ENCODE measurements at places on chromosomes 6 and 20. TPM values are rescaled to one million over a fixed set of nuclear protein-coding genes. Genes with fewer than 3 reads are reported as not detected.

Gene DEFB127
- not detected for total RNA-seq

Gene KIAA1755
- total RNA-seq, result 4.3 TPM

Gene WFDC10A
- not detected for total RNA-seq

DNA sequence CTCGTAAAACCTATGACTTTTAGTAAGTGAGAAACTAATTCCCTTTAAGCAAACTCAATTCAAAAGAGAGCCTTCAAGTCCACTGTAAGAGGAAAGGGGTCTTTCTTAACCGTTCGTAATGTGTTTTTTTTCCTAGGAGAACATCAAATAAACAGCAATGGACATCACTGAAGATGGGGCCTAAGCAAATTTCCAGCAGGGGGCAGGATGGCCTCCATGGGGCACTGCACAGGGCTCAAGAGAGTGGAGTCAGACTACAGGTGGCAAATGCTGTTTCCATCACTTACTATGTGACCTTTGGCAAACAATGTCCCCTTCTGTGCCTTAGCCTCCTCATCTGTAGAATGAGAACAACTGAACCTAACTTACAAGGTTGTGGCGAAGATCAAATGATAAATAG lies 88.7 kb downstream of the ARHGAP18 start:
- H3K36me3 ChIP-seq, result no peaks in the 10 kb centered on the region
- no peak overlapping the region for H3K4me3 ChIP-seq
- H3K4me1 ChIP-seq, result no peaks in the 10 kb centered on the region
- H3K27me3 ChIP-seq, result no peaks in the 10 kb centered on the region
- no peak overlapping the region for H3K27ac ChIP-seq

DNA sequence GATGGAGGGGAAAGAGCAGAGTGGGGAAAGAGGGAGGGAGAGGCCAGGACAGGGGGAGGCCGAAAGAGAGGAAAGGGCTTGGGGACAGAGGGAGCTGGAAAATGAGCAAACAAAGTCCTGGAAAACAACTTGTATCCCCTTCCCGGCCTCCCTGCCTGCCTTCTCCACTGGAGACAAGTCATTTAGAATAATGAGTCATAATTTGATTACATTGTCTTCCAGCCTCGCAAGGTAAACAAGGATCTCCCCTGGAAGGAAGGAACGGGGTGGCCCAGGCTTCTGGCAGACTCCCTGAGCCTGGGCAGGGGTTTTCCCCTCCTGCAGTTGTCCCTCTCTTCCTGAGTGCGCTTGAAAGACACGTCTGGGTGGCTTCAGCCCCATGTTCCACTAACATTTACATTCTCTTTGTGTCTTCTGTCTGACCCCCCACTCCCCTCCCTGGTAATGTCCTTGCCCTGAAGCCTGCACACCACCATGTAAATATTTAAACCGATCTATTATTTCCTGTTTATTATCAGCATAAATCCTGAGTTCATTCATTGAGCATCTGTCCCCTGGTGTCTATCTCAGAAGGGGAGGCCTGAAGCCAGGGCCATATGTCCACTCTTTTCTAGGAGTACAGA lies 12.1 kb upstream of the MRPS18A start:
- H3K27ac ChIP-seq, result peak overlapping the region; percentile 71
- DNase-seq, result no peak
- no peaks in the 10 kb centered on the region for H3K27me3 ChIP-seq
- H3K36me3 ChIP-seq, result no peaks in the 10 kb centered on the region

GRCh38 chr6:9789201-9789600 lies 625.7 kb downstream of the TFAP2A start:
- H3K36me3 ChIP-seq, result no peaks in the 10 kb centered on the region
- no peaks in the 10 kb centered on the region for H3K4me1 ChIP-seq
- no peak overlapping the region for H3K27ac ChIP-seq
- DNase-seq, result no peak
- no peak overlapping the region for H3K4me3 ChIP-seq

GRCh38 chr6:169397684-169398083 lies 144.0 kb upstream of the THBS2 start:
- no peak for DNase-seq
- no peak overlapping the region for H3K27ac ChIP-seq
- no peak overlapping the region for H3K4me3 ChIP-seq
- no peaks in the 10 kb centered on the region for H3K36me3 ChIP-seq

- no peaks in the 10 kb centered on the region for H3K36me3 ChIP-seq
- H3K27ac ChIP-seq, result no peak overlapping the region
- no peaks in the 10 kb centered on the region for H3K4me1 ChIP-seq
- no peak for DNase-seq
- no peaks in the 10 kb centered on the region for H3K27me3 ChIP-seq
Measured at GRCh38 chr6:127146932-127147331, 28.5 kb downstream of the RSPO3 start.

DNA sequence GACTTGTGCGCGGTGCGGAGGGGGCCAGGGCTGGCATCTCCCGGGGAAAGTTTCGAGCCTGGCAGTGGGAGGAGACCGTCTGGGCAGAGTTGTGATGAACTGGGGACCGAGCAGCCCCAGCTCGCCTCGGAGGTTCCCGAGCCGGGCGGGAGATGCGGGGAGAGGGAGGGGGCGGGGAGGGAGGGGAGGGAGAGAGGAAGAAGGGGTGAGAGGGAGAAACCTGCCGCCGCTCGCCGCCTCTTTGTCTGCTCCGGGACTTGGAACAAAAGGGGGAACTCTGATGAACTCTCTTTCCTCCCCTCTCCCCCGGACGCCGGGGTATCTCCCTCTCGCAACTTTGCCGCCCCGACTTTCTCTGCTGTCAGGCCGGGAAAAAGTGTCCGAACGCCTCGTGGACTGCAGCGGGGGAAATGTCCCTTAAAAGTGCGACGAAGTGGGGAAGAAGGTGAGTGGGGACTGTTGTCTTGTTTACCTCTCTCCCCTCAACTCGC lies 72.7 kb downstream of the SOX4 start:
- peak overlapping the region; percentile 86 for H3K27ac ChIP-seq
- H3K4me1 ChIP-seq, result no peaks in the 10 kb centered on the region
- peak; percentile 57 for DNase-seq

Gene NTSR1
- total RNA-seq, result under 0.01 TPM

- H3K4me1 ChIP-seq, result no peaks in the 10 kb centered on the region
- no peak overlapping the region for H3K4me3 ChIP-seq
- no peak overlapping the region for H3K27ac ChIP-seq
- no peaks in the 10 kb centered on the region for H3K36me3 ChIP-seq
- DNase-seq, result no peak
Measured at GRCh38 chr6:56962441-56962840, 7.5 kb downstream of the BEND6 start.

DNA sequence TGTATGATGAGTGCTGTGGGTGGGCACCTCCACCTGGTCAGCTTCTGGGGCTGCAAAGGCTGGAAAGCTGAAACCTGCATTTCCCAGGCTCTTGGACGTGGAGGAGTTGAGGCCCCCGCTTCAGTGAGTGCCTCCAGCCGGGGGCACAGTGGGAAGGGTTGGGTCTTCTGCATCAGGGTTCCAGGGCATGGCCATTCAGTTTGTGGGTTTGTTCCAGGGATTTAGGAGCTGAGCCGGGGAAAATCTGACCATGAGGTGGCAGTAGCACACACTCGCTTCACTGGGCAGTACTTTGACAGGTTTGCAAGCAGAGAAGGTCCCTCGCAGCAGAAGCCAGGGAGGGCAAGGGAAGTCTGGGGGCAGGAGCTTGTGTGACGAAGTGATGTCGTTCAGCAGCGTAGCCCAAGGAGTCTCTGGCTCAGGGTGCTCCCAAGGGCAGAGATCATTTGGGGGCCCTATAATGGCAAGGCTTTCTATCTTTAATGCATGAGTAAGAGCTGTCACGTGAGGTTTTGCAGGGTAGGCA lies 69.5 kb upstream of the SULF2 start:
- H3K4me1 ChIP-seq, result peaks cover 5% of the 10 kb centered on the region
- H3K36me3 ChIP-seq, result no peaks in the 10 kb centered on the region
- H3K27ac ChIP-seq, result no peak overlapping the region
- H3K27me3 ChIP-seq, result no peaks in the 10 kb centered on the region

DNA sequence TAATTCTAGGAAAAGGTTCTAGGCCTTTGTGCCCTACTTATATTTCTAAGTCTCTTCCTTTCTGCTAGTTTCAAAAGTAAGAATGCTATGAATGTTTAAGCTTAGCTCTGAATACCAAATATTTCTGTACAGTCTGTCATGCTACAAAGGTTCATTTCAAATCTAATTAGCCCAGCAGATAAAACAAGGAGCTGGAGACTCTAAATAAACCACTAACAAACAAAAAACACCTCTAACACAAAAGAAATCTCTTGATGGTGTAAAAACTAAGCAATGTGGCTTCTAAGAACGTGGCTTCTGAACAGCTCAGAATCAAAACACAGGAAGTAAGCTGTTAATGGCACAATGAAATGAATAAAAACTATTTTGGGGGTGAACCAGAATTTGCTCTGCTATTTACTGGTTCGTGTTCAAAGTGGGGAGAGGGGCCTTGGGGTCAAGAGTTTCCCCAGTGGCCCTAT lies 198.3 kb downstream of the BCAS1 start:
- H3K27ac ChIP-seq, result peak overlapping the region; percentile 21
- H3K4me3 ChIP-seq, result no peak overlapping the region
- H3K36me3 ChIP-seq, result no peaks in the 10 kb centered on the region

GRCh38 chr20:59028812-59029211 lies 3.3 kb downstream of the ATP5F1E start:
- H3K27ac ChIP-seq, result no peak overlapping the region
- no peaks in the 10 kb centered on the region for H3K36me3 ChIP-seq
- H3K4me3 ChIP-seq, result no peak overlapping the region
- H3K27me3 ChIP-seq, result no peaks in the 10 kb centered on the region

DNA sequence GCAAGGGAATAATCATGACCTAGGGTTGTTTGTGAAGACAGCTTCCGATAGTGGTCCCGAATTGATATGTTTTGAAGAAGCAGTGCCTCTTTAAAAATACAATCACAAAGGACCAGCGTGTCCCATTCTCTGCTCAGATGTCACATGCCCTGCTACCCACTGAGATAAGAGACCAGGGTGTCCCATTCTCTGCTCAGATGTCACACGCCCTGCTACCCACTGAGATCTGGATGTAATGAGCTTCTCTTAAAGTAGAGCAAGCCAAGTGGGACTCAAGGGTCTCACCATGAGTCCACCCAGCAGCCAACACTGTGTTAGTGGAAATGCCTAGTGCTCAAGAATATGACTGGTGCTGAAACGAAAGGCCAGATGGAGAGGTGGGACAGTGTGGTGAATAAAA lies 22.2 kb downstream of the RIN2 start:
- no peaks in the 10 kb centered on the region for H3K36me3 ChIP-seq
- H3K27me3 ChIP-seq, result no peaks in the 10 kb centered on the region
- H3K27ac ChIP-seq, result no peak overlapping the region
- no peak overlapping the region for H3K4me3 ChIP-seq

DNA sequence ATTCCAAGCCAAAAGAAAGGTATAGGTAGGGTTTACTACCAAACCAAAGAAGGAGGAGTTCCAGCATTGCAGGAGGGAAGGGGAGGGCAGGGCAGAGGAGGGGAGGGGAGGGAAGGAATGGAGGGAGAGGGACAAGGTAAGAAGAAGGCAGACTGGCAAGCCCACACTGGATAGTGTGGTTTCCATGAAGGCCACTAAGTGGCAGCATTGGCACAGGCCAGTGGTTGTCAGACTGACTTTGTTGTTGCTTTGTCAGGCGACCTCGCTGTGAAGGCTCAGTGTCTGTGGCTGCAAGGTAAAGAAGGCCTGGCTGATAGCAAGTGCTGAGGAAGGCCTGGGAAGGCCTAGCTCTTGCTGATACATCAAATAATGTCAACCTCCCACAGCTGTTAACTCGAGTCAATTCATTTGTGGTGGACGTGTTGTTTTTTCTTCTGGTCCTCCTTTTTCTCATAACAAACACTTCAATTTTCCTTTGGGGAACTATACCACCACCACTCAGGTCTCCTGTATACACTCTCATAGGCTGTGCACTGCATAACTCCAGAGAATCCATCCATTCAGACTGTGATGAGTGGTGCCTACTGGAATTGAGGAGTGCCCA lies 7.7 kb upstream of the ZNF334 start:
- no peak overlapping the region for H3K4me3 ChIP-seq
- no peaks in the 10 kb centered on the region for H3K27me3 ChIP-seq

DNA sequence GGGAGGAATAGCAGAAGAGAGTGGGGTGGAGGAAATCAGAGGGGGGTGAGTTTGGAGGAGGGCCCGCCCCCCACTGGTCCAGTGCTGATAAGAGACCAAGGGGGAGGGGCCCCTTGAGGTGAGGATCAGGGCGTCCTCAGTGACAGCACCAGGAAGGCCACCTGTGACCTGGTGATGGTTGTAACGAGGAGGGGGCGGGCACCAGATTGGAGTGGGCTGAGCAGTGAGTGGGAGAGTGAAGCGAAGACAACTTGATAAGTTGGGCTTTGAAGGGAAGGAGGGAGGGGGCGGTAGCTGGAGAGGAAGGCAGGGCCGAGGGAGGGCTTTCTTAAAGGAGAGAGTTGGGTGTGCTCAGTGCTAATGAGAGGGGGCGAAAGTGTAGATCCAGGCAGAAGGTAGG lies 30.7 kb downstream of the CDH22 start:
- no peak overlapping the region for H3K4me3 ChIP-seq
- no peak for DNase-seq

DNA sequence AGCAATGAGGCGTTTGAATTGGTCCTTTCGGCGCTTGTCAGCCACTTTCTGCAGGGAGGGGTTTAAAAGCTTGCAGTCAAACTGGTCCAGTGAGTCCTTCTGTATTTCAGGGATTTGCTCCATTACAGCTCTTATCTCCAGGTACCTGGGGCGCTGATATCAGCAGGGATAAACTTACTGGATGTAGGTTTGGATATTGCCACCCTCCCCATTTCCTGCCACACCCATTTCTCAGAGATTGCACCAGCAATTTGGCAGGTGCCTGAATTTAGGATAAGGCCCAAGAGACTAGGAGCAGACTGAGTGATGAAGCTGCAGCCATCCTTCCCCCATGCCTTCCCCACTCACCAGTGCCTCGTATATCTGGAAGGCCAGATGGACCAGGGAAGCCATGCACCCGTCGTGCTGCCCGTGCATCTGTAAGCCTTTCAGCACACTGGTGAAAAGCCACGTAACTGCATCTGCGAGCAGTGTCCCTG lies 7.6 kb downstream of the POLR1C start:
- H3K36me3 ChIP-seq, result peaks cover 13% of the 10 kb centered on the region
- H3K27me3 ChIP-seq, result no peaks in the 10 kb centered on the region
- no peaks in the 10 kb centered on the region for H3K4me1 ChIP-seq
- DNase-seq, result no peak
- no peak overlapping the region for H3K4me3 ChIP-seq

DNA sequence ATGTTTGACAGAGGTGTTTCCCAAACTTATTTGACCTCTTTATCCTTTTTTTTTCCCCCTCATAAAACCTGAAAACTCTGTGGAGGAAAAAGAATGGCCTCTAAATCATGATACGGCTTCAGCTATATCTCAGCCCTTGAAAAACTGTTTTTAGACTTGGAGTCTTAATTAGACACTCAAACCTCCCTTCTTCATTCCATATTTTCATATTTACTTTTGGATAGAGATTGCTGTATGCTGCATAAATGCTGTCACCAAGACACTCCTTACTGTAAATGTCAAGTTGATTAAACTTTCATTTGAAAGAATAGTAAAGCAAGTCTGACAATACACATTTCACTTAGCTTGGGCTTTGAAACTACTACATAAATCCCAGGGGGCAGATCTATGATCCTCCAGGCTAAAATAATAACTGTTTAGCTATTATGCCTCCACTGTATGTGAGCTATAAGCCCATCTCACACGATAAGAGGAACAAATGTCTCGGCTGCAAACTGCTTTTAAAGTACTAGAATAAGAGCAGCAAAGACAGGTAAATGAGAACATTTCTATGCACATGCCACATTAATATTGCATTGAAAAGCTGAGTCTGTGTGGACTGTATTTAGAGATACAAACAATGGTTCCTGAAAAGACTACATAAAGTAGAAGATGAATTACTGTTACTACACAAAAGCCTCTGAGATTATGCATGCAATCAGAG lies 141.3 kb upstream of the HMGN3 start:
- H3K27me3 ChIP-seq, result no peaks in the 10 kb centered on the region
- H3K36me3 ChIP-seq, result no peaks in the 10 kb centered on the region
- no peak overlapping the region for H3K4me3 ChIP-seq
- no peak overlapping the region for H3K27ac ChIP-seq

GRCh38 chr20:62517168-62517567 lies 41.4 kb upstream of the GATA5 start:
- H3K36me3 ChIP-seq, result no peaks in the 10 kb centered on the region
- peaks cover 7% of the 10 kb centered on the region for H3K27me3 ChIP-seq
- H3K4me3 ChIP-seq, result no peak overlapping the region
- no peaks in the 10 kb centered on the region for H3K4me1 ChIP-seq
